Spinal cord (tissue), 10 donors: ENCODE measurements at places on chromosomes 7 and 10. TPM values are rescaled to one million over a fixed set of nuclear protein-coding genes. Genes with fewer than 3 reads are reported as not detected.

DNA sequence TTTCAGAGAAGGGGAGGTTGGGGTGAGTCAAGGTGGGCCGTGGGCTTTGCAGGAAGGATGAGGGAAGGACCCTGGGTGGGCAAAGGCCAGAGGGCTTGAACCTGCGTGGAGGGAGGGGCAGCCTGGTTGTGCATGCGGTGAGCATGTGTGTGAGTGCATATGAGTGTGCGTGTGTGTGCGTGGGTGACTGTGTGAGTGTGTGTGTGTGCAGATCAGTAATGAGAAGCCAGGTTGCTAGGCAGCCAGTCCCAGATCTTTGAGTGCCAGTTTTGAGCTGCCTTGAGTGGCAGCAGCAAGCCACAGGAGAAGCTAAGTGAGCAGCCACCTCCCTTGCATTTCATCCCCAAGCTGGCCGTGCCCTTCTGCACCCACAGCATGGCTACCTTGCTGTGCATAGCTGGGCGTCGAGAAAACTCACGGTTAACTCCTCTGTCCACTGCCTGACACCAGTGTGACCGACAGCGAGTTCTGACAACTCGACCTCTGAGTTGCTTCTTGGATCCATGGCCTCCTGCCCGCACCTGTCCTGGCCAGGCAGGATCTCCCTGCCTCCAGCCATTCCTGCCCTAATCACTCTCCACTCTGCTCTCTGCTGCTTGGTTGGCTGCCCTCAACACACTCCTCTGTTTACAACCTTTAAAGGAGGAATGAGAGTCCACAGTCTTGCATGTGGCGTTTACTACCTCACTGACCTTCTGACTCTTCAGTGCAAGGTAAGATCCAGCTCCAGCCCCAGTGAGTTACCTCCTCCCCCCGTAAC, 775.4 kb downstream of the TYW1 start:
- DNase-seq: peak; percentile 53

- no peak for DNase-seq
These were observed 59.3 kb upstream of the BMPER start for GRCh38 chr7:33845991-33846509.

DNA sequence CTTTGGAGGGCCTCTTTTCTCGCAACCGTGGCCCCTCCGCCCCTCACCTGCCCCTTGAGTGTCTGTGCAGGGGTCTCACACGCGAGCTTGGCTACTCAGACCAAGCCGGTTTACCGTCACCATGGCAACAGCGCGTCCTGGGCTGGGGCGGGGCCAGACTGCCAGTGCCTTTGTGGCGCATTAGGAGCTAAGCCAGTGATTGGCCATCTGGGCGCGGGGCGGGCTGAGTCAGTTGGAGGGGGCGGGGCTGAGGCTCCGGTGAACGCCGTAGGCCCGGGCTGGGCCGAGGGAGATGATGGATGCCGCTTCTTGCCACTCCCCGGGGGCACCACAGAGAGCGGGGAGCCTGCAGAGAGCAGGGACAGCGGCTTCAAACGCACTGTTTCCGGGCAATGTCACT, 48.7 kb upstream of the FXYD4 start:
- DNase-seq: peak; percentile 88

- DNase-seq: no peak
These were observed 247.7 kb upstream of the MGMT start for GRCh38 chr10:129219364-129219763.

GRCh38 chr7:134532180-134532953, 5.0 kb downstream of the AKR1B10 start:
- no peak for DNase-seq

- DNase-seq: no peak
These were observed 184.4 kb upstream of the LYZL2 start for GRCh38 chr10:30813872-30814481.

- DNase-seq: no peak
These were observed 2.5 kb downstream of the GCK start for GRCh38 chr7:44186736-44187135.

DNA sequence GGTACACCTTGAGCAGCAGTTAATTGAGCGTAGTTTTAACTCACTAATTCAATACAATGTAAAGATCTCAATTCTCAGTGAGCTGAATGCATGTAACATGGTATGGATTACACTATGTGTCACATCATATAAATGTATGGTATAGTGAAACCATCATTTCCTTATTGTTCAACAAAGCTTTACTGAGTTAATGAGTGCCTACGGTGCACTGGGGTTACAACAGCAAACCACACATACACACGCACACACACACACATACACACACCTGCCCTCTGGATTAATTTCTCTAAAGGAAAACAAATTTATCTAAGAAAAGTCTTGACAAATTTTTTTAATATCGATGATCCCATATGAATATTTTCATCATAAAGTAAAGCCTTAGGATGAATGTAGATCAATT, 369.1 kb downstream of the MALRD1 start:
- DNase-seq: no peak

DNA sequence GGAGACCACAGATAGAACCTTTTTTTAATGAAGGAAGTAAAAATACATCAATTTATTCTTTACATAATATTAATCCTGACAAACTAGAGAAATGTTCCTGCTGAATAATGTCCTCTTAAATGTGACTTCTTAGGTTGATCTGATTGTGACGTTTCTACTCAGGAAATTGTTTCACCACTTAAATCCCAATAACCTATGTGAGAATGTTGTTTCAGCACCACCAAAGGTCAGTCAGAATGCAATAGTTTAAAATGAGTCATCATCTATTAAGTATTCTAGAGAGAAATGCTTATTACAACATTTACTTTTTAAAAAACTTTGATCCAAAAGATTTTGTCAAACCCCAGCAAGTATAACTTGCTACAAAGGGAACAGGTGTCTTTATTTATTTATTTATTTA, 155.4 kb upstream of the CACNA2D1 start:
- no peak for DNase-seq

- no peak for DNase-seq
These were observed 249.1 kb upstream of the PITRM1 start for GRCh38 chr10:3421537-3422257.

- DNase-seq: no peak
These were observed 46.1 kb upstream of the MTPN start for GRCh38 chr7:136023134-136023869.

DNA sequence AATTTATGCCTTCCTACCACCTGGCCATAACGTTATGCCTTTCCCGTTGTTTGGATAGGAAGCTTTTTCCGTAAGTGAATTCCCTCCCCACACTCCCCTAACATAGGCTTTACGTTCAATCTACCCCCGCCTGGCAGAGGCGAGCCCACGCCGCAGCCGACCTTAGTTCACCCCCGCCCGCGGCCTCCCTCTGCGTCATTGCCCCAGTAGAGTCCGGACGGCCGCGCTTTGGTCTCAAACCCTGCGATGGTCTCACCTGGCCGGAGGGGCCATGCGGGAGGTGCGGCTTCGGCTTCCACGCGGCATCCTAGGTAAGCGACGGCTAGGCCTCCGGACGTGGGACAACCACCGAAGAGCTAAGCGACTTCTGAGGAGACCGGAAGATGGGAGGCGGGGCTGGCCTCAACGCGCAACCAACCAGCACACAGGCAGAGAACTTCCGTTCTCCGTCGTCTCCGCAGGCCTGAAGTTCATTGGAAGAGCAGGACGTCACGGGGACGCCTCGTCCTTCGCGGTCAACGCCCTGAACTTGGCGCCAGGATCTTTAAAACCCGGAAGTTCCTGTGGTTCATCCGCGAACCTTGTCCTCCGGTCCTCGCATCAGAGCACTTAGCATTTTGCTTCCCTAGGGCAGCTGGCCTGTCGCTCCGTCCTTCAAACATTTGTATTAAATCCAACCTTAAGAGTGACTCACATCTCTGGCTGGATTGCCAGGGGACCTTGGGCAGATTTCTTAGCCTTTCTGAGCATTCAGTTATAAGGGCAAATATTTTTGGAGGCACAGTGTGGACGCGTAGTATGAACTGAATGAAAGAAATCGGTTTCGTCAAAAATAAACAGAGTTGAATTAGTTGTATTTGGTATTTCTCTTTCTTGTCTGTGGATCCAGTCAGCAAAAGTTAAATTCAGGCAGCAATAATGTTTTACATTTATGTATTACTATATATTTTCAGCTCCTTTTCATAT, at the start of gene CHCHD2:
Gene CHCHD2, minus strand, starts transcription at position 369 of the 966 bp plus-strand sequence. Its CDS starts 63 bp downstream, at position 306.
- peak; percentile 90 for DNase-seq

GRCh38 chr7:20227291-20227795, 10.2 kb upstream of the MACC1 start:
- no peak for DNase-seq

DNA sequence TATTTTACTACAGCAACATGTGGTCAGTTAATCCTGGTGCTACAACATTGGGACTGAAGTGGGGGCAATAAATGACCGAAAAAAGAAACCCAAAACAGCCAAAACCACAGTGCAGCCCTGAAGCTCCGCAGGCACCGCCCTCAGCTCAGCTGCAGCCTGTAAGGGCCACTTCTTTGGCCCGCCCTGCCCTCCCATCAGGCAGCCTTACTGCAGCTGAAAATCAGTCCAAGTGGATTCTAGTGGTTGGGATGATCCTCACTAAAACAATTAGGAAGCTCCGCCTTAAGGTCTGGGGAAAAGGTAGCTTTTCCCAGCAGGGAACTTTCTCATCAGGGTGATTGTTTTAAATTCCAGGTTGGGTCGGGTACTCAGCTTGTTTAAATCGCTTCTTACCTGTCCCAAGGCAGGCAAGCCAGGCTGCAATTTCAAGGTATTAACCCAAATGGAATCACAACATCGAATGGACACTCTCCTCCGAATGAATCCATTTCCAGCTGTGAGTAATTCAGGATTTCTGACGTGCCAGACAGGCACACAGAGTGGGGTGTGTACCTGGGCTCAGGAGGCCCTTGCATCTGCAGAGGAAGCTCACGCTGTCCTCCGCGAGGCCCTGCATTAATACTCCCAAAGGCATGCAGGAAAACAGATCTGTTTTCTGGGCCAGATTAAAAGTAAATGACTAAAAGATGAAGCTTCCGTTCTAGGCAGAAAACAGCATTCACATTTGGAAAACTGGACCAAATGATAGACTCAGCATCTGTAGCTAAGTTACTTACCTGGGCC, 104.3 kb downstream of the CREB5 start:
- no peak for DNase-seq

GRCh38 chr10:97726636-97727178, 10.2 kb upstream of the ZFYVE27 start:
- DNase-seq: no peak

GRCh38 chr7:101650579-101651081, 21.5 kb upstream of the MYL10 start:
- no peak for DNase-seq

DNA sequence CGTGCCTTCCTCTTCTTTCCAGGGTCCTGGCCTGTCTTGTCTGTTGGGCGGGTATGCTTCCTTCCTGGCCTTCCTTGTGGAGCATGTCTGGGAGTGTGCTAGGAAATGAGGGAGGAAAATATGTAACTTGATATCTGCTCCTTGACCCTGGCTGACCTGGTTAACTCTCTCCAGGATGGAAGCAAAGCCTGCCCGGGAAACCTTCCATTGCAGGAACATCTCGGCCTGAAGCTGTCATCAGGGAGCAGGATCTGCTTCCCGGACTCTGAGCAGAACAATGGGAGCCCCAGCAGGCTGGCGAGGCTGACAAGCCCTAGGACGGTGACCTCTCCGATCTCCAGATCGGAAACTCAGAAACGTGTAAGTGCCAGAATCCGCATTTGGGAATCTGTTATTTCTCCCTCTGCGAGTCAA, 340.3 kb downstream of the FRMD4A start:
- DNase-seq: peak; percentile 63

DNA sequence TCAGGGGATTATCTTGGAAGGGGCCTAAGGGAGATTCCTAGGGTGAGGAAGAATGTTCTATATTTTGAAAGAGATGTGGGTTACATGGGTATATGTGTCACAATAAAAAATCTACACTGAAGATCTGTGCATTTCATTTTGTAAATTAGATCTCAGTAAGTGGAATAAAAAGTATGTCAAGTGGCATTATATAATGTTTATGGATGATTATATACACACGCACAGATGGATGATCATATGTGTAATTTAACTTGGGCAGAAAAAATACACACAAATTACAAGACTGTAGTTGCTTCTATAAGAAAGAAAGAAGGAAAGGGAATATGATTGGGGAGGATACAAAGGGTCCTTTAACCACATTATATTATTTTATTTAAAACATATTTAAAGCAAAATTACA, 18.5 kb downstream of the ASZ1 start:
- DNase-seq: no peak

DNA sequence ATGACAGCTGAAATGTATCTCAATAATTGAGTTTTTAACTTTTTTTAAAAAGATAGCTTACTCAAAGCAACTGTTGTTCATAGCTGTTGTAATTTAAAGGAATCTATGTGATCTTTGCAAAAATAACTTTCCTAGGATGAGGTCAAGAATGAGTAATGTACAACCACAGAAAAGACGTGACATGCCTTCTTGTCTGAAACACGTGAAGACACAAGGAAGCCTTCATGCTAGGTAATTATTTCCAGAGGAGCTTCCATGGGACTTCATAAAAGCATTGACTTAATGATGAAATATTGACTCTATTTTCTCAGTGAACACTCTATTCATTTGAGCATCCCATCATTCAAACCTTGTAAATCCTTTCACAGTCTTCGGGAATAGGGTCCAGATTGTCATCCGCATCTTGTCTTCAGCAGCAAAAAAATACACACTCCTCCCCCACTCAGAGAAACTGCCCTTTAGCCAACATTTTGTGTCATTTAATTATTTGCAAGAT, 528.0 kb downstream of the NRG3 start:
- DNase-seq: no peak

- DNase-seq: peak; percentile 59
These were observed 265.1 kb downstream of the HTR7 start for GRCh38 chr10:90592638-90593302.

DNA sequence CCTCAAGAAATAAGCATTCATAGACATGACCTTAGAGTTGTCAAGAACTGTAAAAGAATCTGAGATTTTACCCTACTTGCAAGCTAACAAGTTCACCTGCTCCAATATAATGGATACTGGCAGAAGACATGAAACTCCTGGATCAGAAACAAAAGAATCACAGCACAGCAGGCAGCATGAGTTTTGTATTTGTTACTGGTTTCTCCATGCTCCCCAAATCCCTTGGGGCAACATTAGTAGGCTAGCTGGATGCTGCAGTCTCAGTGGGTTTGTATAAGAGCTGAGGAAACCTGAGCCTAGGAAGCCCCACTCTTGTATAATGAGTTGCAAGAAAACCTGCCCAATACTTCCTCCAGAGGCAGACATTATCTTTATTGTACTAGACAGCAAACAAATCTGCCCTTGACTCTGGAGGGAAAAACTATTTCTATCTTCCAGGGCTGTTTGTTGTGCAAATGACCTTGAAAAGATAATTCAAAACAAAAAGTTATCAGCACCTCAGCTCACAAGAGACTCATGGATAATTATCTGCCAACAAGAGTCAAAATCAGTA, 64.8 kb downstream of the ABLIM1 start:
- no peak for DNase-seq

- no peak for DNase-seq
These were observed 3.1 kb downstream of the GPER1 start for GRCh38 chr7:1090686-1091643.

RASSF4 gene
- 32.5 TPM for total RNA-seq

PON3 gene
- total RNA-seq: 3.5 TPM

PRPS1L1 gene
- not detected for total RNA-seq

SPDYE1 gene
- total RNA-seq: not detected

TMEM176A gene
- total RNA-seq: 24.2 TPM

FGF8 gene
- 0.72 TPM for total RNA-seq

KIF20B gene
- 12.7 TPM for total RNA-seq

CAV2 gene
- total RNA-seq: 30.7 TPM

DNAJC12 gene
- total RNA-seq: 15.7 TPM

NME8 gene
- 0.59 TPM for total RNA-seq

LRMDA gene
- total RNA-seq: 9.9 TPM

GPR26 gene
- total RNA-seq: 7.6 TPM

NKX2-3 gene
- not detected for total RNA-seq

CYP26C1 gene
- total RNA-seq: 0.11 TPM
